Thoracic aorta (tissue), 2 donors: ENCODE measurements at places on chromosomes 2 and 18. TPM values are rescaled to one million over a fixed set of nuclear protein-coding genes. Genes with fewer than 3 reads are reported as not detected.

DNA sequence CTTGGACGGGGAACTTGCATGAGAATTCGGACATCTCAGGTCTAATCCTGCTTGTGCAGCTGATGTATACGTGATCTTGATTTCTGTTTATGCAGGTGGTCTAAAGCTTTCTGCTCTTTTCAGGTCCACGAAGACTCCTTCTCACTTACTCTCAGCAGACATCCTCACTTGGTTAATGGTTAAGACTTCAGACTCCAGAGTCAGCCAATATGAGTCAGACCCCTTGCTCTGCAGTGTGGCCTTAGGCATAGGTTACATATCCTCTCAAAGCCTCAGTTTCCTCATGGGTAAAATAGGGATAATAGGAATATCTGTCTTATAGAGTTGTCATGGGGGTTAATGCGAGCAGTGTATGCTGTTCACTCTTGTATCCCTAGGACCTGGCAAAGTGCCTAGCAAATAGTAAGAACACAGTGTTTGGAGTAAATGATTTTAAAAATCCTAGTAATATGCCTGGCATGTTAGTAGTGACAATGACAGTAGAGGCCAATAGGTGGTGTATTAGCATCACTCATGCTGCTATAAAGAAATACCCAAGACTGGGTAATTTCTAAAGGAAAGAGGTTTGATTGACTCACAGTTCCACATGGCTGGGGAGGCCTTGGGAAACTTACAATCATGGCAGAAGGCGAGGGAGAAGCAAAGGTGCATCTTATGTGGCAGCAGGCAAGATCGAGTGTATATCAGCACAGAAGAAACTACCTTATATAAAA lies 42.3 kb downstream of the XRCC5 start:
- DNase-seq = no peak

HRH4 gene
- total RNA-seq = 2.5 TPM

NT5DC4 gene
- not detected for total RNA-seq

- DNase-seq = no peak
Observed at GRCh38 chr18:30457156-30457555, 585.4 kb downstream of the DSC3 start.

DNA sequence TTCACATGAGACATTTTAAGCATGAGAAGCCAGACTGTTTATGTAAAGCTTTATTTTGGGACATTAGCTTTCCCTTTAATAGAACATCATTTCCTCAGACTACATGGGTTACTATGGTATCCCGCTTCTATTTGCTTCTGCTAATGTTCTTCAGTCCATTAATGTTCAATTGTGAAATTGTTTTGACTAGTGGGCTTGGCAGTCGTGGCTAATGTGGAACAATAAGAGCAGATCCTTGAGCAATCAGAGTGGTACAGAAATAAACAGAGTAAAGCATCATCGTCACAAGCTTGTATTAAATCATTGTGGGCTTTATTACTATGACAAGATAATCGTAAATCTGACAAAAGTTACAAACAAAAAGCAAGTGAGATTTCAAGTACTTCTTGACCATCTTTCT lies 60.2 kb downstream of the PDE1A start:
- DNase-seq = no peak

ADGRF3 gene
- total RNA-seq = 0.68 TPM

- no peak for DNase-seq
Observed at GRCh38 chr18:51953521-51953920, 386.5 kb upstream of the DCC start.

- no peak for DNase-seq
Observed at GRCh38 chr18:45666006-45666405, 50.7 kb downstream of the SLC14A2 start.

GRCh38 chr2:70522627-70523026 lies 31.0 kb downstream of the TGFA start:
- no peak for DNase-seq

DNA sequence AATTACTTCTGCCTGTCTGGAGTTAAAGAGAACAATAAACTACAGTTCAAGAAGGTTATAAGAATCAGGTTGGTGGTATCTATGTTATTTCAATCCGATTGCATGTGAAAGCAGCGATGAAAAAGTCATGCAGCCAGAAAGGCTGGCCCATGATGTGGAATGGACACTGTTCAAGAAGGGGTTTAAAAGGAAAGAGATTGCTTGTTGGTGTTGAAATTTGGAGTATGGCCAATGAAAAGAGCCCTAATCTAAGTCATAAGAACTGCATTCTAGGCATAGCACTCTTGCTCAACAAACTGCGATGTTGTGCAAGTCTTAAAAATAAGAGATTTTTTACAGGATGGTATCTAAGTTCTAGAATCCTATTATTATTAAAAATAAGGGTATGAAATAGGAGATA lies 61.3 kb downstream of the EFEMP1 start:
- peak; percentile 25 for DNase-seq

DNA sequence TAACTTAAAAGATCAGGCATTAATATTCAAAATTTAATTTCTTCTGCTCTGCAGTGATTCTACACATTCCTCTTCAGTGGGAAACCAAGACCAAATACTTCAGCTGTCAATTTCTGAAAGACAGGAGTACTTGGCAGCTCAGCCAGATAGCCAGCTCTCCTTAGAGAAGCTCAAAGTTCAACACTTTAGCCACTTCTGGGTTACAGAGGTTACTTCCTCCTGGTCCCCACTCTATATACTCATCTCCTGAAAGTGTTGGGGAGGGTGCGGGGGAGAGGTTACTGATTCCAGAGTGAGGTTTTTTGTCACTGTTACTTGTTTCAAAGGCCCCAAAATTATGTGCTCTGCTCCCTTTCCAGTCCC lies 4.1 kb downstream of the CYTIP start:
- DNase-seq = no peak

- no peak for DNase-seq
Observed at GRCh38 chr2:140604096-140604495, 1526.7 kb downstream of the LRP1B start.

DNA sequence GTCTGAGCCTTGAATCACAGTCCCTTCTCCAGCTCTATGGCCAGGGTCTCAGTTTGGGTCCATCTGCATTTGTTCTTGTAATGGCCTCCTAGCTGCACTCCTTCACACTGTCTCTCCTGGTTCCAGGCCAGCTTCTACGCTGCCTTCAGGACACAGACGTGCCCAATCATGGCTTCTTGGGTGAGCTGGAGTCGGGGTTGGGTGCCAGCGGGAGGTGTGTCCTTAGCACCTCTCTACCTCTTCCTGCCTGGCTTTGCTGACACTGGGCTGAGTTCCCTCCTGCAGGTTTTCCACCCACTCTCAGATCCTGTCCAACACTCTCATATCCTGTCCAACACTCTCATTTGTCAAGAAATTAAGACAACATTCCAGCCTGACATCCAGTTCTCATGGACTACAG lies 9.6 kb downstream of the TRPM8 start:
- DNase-seq = no peak

DNA sequence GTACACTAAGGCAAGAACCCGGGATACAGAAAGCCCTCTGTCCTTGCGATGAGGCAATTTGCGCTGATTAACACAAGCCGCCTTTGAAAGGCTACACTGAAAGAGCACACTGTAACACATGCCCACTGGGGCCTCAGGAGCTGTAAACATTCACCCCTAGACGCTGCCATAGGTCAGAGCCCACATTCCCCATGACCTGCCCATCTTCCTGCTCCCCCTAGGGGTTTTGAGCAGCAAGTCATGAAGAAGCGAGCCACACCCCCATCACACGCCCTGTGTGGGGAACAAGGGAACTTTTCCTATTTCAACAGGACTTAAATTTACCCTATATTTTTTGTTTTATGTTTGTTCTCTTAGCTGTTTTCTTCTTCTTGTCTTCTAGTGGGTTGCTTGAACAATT lies 47.8 kb upstream of the SLC4A10 start:
- no peak for DNase-seq

ZNF385B gene
- 1.9 TPM for total RNA-seq

DNA sequence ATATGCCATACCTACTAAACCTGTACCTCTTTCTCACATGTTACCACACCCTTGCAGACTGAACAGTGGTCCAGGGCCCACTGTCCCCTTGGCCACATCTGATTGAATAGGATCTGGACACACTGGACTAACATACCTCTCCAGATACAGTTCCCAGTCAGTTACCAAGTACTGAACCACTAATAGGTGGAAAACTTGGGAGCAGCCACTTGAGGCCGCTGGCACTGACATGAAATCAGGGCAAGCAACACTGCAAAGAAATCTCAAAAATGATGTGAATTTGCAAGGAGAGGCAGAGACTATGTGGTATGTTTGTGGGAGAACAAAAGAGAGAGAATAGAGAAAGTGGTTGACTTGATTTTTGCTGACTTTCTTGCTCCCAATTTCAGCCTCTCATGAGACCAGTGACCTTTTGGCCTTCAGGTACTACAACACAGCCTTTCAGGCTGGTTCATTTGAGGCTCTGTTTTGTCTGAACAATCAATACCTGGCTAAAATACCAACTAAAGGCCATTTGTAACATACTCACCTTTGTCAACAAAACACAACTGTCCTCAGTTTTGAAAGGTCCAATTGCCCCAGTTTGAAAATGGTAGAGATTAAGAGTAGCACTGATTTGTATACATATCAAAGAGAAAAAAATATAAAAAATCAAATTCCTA lies 7.8 kb downstream of the GRB14 start:
- DNase-seq = no peak

DNA sequence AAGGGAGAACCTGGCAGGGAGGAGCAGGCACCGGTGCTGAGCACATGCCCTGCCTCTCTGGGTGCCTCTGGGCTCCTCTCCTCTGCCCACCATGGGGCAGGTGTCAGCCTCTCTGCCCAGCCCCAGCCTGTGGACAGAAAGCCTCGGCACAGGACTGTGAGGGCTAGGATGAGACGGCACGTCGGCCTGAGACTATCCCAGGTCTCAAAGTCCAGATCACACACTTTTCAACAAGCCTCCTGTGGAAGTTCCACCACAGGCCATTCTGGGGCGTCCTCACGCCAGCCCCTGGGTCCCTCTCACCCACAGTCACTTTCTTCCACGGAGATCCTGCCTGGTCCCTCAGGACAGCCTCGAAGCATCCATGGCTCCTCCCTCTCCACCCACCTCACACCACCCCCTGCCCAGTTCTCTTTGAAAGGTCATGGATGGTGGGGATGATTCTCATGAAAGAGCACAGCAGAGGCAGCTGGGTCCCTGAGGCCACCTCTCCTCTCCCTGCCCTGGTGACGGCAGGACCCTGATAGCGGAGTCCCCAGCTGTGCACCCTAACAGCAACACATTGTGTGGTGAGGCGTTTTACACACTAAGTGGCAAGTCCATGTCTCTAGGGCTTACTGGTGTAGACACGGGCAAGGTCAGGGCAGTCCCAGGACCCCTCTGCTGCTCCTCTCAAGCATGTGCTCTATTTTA lies 569.4 kb upstream of the SALL3 start:
- DNase-seq = no peak

DNA sequence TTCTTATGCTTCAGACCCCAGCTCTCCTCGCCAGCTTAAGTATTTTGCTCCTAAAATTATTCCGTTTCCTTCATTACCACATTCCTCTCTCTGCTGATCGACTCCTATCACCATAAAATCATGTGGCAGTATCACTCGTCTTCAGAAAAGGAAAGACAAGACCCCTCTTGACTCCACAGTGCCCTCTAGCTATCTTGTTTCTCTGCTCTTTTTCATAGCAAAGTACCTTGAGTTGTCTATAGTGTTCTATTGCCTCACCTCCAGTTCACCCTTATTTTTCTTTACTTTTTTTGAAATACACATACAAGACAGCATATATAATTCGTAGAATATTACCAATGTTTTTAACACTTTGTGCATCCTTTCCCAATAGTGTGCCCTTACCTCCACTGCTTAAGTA lies 273.2 kb upstream of the SIX3 start:
- no peak for DNase-seq

DNA sequence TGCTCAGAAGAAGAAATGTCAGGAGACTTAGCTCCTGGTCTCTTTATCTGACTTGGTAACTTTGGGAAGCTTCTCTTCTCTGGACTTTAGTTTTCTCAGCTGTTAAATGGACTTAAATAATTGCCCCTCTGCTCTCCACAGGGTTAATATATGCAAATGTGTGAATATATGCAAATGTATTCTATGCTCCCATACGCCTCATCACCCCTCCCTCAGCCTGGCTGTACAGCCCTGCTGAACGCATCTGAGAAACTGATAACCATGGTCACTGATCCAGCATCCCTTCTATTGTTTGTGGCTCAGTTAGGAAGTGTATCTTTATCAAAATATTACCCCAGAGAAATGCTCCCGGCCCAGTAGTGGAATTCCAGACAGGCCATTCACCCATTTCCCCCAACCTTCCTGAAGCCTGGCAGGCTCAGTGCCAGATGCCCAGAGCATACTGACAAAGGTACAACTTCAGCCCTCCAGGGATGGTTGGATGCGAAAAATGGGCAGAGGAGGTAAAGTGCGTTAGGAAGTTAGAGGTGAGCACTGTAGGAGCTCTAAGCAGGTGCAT lies 103.4 kb downstream of the DYSF start:
- no peak for DNase-seq
